HT1080 (cell line): ENCODE measurements at places on chromosomes 13 and 19. TPM values are rescaled to one million over a fixed set of nuclear protein-coding genes. Genes with fewer than 3 reads are reported as not detected.

GRCh38 chr13:35534343-35534742 lies 57.9 kb upstream of the MAB21L1 start:
- DNase-seq, result no peak

DNA sequence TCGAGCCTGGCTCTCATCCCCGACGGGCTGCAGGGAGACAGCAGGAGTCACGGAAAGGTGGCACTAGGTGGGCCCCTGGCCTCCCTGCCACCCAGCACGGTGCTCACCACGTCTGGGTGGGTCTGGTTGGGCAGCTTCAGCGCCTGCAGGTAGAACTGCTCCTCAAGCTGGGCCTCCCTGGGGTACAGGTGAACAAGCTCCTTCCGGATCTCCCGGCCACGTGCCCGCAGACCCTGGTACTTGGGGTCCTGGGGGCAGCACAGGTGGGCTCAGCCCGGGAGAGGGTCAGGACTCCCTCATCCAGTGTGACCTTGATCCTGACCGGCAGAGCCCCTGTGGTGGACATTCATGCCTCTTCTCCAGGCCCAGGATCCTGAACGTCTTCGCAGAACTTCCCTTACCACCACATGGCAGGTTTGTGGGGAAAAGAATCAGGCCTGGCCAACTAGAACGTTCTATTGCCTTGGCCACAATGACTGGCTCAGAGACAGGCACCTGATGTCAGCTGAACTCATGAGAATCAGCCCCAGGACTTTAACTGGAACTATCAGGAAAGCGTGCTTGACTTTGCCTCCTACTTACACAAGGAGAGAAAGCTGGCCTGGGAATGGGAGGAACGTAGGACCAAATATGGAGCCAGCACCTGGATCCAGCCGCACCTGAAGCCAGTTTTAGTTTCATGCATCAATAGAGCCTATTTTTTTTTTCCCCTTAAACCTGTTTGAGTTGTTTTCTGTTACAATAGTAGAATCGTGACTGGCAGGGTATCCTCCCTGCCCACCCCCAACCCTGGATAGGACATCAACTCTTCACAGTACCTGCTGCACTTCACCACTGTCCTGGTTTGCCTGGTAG lies 8.9 kb downstream of the SARS2 start:
- DNase-seq, result no peak

- DNase-seq, result no peak
Observed at GRCh38 chr19:34766386-34766785, 6.6 kb downstream of the ZNF599 start.

- no peak for DNase-seq
Observed at GRCh38 chr19:14072535-14073260, at the start of gene MISP3. Gene MISP3, plus strand, starts transcription at chr19:14072786. Its CDS starts 524 bp downstream, at chr19:14073310.

DNA sequence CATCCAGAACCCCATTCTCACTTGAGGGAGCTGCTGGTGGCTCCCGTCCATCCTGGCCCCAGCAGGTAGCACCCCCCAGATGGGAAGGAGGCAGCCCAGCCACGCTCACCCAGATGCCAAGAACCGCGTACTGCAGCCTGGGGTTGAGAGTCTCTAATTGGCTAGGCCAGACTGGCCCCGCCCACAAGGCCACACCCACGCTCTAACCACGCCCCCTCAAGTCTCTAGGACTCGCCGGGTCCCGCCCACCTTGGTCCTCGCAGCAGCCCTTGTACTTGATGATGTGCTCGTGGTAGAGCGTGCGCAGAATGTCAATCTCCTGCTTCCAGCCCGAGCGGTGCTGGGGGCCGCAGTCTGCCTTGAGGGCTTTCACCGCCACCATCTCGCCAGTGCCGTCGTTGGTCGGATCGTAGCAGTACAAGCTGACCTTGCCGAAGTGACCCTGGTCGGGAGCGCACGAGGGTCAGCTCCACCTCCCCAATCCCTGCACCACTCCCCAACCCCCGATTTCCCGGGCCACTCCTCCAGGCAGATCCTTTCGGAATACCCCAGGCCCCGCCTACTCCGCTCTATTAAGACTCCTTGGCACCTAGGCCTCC lies 14.5 kb upstream of the ICAM3 start:
- no peak for DNase-seq

GRCh38 chr19:35782589-35782988 lies 7.2 kb downstream of the ARHGAP33 start:
- DNase-seq, result no peak

GRCh38 chr13:89610881-89611280 lies 1736.6 kb upstream of the MIR17HG start:
- no peak for DNase-seq

- no peak for DNase-seq
Observed at GRCh38 chr13:112905619-112905989, 63.4 kb upstream of the MCF2L start.

- DNase-seq, result no peak
Observed at GRCh38 chr19:5081443-5082161, 112.7 kb downstream of the KDM4B start.

GRCh38 chr19:55483706-55484592 lies 1.0 kb upstream of the NAT14 start:
- no peak for DNase-seq

- DNase-seq, result peak; percentile 3
Observed at GRCh38 chr13:84821261-84821660, 939.0 kb upstream of the SLITRK1 start.

GRCh38 chr19:751501-752341 lies 809 bp downstream of the MISP start:
- DNase-seq, result peak; percentile 79

DNA sequence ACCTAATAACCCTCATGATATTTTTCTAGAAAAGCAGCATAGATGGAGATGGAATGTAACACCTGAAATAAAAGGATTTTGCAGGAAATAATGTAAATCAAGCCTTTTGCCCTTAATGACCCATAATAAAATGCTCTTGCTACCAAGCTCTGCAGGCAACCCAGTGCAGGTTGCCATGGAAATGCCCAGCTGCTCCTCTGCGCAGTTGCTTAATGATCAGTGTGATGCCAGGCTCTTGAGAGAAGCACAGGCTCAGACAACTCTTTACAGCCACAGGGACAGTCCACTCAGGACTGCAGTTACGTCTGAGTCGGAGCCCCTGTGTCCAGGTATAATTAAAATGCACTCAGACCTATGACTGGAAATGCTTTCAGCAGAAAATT lies 165.5 kb downstream of the LACC1 start:
- DNase-seq, result no peak

DNA sequence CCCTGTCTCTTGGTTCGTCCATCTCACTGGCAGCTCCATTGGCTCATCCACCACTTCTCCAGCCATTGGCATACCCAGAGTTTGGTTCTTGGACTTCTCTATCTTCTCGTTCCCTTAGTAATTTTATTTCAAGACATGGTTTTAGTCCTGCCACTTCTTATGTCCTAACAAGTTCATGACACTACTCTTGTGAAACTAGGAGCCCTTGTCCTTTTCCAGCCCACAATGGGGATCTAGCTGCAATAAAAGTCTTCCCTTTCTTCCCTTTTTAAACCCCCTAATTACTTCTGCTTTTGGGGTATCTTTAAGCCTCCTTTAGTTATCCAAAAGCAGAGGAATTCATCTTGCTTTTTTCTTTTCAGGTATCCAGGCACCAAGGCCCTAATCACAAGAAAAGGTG lies 2.9 kb upstream of the RCBTB2 start:
- no peak for DNase-seq

DNA sequence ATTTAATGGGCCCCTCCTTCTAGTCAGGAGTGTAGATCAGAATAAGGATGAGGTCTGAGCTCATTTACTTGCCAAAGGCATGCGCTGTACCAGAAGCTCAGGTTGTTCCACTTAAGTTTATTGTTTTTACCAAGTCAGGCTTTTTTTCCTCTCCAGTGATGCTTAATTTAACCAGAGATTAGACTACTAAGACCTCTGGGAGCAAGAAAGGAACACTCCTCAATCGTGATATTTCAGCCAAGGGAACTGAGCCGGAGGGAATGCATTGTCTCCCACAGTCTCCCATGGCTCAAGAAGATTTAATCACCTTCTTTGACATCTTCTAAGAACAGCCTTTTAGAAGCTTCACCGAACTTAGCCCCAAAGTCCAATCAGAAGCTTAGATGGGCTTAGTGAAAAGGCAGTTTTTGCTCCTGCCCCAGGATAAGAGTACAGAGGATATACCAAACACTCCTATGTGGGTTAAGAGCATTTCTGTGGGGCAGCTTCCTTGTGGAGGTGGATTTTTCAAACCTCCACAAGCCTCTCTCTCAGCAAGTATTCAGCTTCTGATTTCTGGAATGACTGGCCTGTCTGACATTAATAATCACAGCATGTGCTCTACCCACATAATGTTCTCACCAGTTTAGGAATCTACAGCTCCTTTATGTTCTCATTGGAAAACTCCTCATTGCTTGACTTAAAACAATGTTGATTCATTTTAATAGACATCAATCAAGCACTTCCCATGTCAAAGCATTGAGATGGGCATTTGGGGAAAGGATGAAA lies 322.7 kb downstream of the SUCLA2 start:
- no peak for DNase-seq

GRCh38 chr19:3665681-3666544 lies 34.4 kb downstream of the PIP5K1C start:
- no peak for DNase-seq

DNA sequence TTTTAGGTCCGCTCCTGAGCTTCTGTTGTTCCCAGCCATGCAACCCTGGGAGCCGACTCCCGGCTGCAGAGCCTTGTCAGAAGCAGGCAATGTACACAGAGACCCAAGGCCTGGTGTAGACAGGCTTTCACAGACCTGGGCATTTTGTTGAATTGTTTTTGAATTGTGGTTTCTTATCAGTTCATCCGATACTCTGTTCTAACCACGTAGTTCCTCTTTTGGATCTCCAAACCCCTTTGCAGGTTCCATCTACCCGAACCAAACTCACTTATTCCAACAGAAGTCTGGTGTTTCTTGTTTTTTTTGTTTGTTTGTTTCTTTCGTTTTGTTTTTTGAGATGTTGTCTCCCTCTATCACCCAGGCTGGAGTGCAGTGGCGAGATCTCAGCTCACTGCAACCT lies 6.3 kb upstream of the NLRP2 start:
- no peak for DNase-seq

DNA sequence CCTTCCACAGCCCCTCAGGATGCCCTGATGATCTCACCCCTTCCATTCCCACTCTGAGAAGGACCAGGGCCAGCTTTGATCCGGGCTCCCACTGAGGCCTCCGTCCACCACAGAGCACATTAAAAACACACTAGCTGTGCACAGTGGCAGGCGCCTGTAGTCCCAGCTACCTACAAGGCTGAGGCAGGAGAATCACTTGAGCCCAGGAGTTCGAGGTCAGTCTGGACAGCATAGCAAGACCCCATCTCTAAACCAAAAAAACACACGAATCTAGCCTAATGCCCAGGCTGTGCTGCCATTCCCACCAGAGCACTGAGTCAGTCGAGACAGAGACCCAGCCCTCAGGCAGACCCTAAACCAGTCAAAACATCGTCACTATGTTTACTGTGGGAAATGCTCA lies 14.1 kb downstream of the RFX1 start:
- no peak for DNase-seq

GRCh38 chr19:32537580-32537979 lies 43.4 kb upstream of the PDCD5 start:
- no peak for DNase-seq

- DNase-seq, result no peak
Observed at GRCh38 chr13:41419206-41419605, 38.1 kb upstream of the RGCC start.

- no peak for DNase-seq
Observed at GRCh38 chr19:16216744-16217670, 19.3 kb downstream of the AP1M1 start.

- DNase-seq, result no peak
Observed at GRCh38 chr19:13328241-13328640, 178.0 kb downstream of the IER2 start.

DNA sequence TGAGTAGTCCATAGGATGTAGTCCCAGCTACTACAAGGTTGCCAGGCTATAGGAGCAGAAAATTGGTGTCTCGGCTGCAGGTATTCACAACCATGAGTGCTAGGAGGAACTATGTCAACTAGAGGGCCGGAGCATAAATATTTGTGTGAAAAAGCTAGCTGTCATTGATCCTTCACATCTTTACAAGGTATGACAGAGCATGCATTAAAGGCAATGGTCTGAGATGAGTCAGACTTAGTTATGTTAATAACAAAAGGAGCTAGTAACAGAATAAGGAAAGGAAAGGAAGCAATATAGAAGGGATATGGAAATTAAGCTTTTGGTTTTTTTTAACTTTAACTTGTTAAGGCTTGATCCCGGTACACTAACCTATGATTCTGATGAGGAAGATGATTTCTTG lies 40.9 kb upstream of the PSG9 start:
- DNase-seq, result no peak

- no peak for DNase-seq
Observed at GRCh38 chr13:97387890-97388289, 46.1 kb upstream of the RAP2A start.

DNA sequence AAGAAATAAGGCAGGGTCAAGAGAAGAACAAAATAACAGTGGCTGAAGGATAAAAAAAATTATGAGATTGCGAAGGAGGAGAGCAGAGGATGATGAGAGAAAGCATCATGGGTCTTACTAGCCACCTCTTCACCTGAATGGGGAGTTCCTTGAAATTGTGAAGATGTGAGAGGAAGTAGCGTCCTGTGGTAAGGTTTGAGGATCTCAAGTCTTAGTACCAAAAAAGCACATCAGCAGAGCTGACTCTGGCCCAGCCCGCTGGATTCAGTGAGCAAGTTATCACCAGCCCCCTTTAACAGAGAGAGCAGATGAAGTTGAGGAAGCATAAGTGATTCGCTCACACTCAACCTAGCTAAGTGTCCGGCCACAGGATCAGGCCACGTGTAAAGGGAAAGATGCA lies 61.8 kb downstream of the RXFP2 start:
- no peak for DNase-seq

GRCh38 chr19:46555628-46556280 lies 45.4 kb upstream of the CALM3 start:
- no peak for DNase-seq

GRCh38 chr19:13581576-13581975 lies 75.3 kb upstream of the CACNA1A start:
- DNase-seq, result no peak

- no peak for DNase-seq
Observed at GRCh38 chr13:98888890-98889279, 89.0 kb downstream of the DOCK9 start.

GRCh38 chr19:51246164-51246552 lies 4.7 kb upstream of the SIGLECL1 start:
- DNase-seq, result peak; percentile 96

DNA sequence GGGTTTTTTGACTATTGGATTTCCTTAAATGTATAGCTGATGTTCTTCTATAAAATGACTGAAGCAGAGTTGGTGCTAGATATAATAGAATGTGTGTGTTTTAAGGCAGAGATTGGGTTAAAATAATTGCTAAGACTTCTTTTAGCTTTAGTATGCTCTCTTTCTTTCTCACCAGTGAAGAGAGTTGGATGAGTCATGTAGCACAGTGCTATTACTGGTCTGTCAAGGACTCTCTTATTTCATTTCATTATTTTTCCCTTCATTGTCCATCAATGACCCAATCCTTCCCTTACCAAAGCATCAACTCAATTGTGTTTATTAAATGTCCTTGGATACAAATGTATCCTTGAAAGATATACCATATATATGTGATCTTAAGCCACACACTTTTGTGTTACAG lies 268.9 kb downstream of the IRS2 start:
- no peak for DNase-seq

- DNase-seq, result no peak
Observed at GRCh38 chr13:60392131-60392530, 4.9 kb upstream of the TDRD3 start.

LRRC8E gene
- 11.7 and 14.2 TPM in 2 replicates for total RNA-seq

ACER1 gene
- total RNA-seq, result not detected in 2 replicates

RXFP2 gene
- total RNA-seq, result not detected in 2 replicates

EXOC3L2 gene
- 0.56 and 0.84 TPM in 2 replicates for total RNA-seq

MEIS3 gene
- 3.2 and 6.3 TPM in 2 replicates for total RNA-seq

UCHL3 gene
- 91.9 and 112 TPM in 2 replicates for total RNA-seq

ZNF317 gene
- total RNA-seq, result 21.4 TPM in 2 replicates

CYP2S1 gene
- total RNA-seq, result 1.4 and 1.7 TPM in 2 replicates

PLVAP gene
- not detected in 2 replicates for total RNA-seq

SLC25A23 gene
- total RNA-seq, result 34.8 and 39.5 TPM in 2 replicates

WASF3 gene
- total RNA-seq, result 5.9 and 6.5 TPM in 2 replicates
